Chondrocyte (in vitro differentiated cells): ENCODE measurements at places on chromosomes 6 and 20. TPM values are rescaled to one million over a fixed set of nuclear protein-coding genes. Genes with fewer than 3 reads are reported as not detected.

- DNase-seq: no peak
These were observed 1.2 kb upstream of the ARFGEF3 start for GRCh38 chr6:138160329-138161087.

PSORS1C1 gene
- total RNA-seq: 4.2 to 6.0 TPM (median 5.5 TPM) in 3 replicates

DNA sequence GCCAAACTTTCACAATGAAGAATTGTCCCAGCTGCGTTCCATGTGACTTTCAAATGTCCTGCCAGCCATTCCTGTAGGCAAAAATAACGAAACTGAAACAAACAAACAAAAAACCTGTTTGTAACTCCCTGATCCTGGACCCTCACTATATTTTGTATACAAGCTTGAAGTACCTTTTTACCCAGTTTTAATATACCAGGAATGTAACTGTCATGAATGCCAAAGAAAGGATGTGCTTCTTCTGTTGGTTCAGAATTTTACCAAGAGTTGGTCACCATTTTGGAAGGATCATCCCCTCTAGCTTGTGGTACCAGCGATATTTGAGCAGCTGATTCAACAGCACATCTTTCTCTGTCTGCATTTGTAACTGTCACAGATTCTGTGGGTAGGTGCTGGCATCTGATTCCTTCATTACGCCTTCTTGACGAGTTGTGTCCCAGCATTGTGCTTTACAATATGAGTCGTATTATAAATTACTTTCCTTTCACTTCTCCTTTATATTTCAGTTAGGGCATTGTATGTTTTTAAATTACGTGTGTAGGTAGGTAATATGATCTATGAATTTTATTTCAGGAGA, 93.9 kb downstream of the DLGAP4 start:
- DNase-seq: no peak

DZANK1 gene
- 1.5 to 1.9 TPM (median 1.5 TPM) in 3 replicates for total RNA-seq

DNA sequence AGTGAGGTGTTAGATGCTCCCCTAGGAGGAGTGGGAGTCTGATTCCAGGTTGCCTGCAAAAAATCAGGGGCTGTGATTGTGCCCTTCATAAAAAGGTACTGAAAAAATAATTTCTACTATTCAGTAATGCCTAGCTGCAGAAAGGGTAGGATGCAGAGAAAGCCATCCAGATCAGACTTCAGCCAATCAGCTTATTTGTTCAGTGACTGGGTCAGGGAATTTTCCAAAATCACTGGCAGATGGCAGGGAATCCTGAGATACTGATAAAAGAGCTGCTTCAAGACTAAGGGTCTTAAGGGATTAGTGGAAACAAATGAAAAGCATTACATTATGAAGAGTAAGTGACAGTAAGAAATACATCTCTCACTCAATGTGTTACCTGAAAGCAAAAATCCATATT, 42.8 kb upstream of the MTRF1L start:
- DNase-seq: no peak

MYO6 gene
- total RNA-seq: 32.5 to 56.0 TPM (median 34.4 TPM) in 3 replicates

FOXS1 gene
- total RNA-seq: 54.1 to 192 TPM (median 185 TPM) in 3 replicates

HLA-DRB1 gene
- total RNA-seq: not detected in 3 replicates

DNA sequence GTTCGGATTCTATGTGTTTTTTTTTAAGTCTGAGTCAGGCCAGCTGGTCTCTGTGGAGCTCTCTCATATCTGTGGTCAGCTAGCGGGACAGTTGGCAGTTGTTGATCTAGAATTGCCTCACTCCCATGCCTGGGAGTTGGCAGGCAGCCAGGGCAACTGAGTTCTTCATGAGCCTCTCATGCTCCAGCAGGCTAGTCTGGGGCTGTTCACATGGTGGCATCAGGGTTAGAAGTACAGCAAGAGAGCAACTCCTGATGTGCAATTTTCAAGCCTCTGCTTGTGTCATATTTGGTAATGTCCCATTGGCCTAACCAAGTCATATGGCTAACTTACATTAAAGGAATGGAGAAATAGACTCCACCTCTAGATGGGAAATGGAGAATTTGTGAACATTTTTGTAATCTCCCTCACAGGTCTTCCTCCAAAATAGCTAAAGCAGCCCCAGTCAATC, 6.7 kb upstream of the IFT52 start:
- DNase-seq: peak; percentile 97

DNA sequence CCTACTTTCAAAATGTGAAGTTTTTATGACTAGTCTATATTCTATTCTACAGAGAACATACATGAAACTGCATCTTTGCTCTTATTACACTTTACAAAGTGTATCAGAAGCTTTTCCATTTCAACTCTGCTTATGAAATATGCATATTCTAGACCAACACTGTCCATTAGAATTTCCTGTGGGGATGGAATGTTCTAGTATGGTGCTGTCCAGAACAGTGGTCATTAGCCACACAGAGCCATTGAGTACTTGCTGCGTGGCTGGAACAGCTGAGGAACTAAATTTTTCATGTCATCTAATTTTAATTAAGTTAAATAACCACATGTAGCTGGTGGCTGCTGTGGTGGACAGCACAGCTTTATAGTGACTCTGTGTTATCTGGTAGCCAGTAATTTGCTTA, 105.9 kb upstream of the PDE10A start:
- DNase-seq: no peak

DNA sequence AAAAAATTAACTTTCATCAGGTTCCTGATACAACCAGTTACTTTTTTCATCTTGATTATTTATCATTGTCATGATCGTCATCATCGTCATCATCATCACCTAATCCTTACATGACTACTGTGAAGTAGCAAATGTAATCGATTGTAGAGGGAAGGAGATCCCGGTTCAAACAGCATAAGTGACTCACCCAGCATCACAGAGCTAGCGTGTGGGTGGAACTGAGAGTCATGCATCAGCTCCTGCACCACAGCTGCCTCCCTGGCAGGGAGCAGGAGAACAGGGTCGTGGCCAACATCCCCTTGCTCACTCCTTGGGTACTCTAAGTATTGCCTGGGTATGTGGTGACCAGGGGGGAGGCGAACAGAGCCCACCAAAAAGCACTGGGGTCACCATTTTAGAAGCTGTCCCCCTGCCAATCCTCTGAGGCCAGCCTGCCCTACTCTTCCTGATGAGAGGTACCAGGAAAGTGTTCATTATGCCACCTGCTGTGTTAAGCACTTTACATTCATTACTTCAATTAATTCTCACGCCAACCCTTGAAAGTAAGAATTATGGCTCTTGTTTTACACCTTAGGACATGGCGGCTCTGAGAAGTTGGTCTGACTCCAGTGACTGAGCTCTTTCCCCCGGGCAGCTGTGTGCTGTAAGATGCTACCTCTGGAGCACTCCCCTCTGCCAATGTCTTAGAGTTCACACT, 425.2 kb downstream of the CD83 start:
- DNase-seq: no peak

DNA sequence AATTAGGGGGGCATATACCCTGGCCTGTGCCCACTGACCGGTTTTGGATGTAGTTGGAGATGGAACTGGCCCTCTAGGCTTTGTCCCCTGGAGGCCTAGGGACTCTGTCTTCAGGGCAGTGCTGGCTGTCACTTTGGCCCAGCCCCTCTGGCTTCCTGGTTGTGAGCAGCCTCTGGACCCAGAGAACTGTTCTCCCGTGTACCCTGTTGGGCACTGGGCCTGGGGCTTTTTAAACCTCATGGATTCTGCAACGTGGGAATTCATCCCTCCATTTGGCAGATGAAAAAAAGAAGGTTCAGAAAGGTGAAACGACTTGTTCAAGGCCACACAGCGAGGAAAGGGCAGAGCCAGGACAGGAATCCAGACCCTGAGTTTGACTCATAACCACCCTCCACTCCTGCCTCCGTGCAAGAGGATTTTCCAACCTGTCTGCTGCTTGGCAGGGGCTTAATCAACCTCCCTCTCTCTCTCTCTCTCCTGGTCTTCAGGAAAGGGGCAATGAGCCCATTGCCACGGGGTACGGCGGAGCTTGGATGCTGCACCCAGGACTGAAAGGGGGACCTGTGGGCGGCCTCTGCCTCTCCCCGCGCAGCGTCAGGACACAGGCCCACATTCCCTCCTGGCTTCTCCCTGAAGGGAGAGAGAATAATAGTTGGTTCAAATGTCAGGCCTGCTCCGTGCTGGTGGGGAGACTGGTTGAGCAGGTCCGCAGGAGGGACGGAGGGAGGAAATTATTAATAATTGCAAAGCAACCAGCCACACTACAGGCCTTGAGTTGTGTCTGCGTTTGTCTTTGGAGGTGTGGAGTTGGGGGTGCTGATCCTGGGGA, 56.0 kb downstream of the CEBPB start:
- no peak for DNase-seq

DNA sequence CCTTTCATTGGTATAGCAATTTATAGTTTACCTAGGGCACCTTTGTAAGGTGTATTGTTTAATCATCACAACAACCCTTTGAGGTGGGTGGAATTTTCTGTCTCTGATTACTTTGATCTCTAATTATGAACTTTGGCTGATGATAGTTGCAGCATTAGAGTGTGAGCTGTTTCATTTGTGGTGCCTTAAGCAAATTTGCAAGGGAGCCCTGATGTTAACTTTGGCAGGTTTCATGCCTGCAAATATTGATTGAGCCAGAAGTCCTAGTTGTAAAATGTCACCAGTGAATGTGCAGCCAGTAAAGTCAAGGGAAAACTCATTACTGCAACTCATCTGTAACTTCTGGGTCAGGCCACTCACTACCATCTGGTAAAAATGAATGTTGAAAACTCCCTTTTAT, 29.8 kb downstream of the CTNNBL1 start:
- no peak for DNase-seq

SNAP25 gene
- 0.46 to 0.65 TPM (median 0.60 TPM) in 3 replicates for total RNA-seq

TMEM244 gene
- not detected in 3 replicates for total RNA-seq

DNA sequence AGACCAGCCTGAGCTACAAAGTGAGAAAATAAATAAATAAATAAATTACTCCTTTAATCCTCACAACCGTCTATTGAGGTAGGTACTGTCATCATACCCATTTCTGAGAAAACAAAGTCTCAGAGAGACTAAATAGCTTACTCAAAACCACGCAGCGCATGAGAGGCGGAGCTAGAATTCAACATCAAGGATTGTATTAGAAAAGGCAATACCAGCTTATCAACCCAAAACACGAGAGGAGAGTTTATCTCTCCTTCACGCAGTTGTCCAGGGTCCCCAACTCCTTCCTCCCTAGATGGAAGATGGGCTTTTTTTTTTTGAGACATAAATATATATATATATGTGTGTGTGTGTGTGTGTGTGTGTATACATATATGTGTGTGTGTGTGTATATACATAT, 12.2 kb downstream of the HNF4A start:
- no peak for DNase-seq

GRCh38 chr20:39446397-39446796, 484.3 kb downstream of the DHX35 start:
- no peak for DNase-seq

DNA sequence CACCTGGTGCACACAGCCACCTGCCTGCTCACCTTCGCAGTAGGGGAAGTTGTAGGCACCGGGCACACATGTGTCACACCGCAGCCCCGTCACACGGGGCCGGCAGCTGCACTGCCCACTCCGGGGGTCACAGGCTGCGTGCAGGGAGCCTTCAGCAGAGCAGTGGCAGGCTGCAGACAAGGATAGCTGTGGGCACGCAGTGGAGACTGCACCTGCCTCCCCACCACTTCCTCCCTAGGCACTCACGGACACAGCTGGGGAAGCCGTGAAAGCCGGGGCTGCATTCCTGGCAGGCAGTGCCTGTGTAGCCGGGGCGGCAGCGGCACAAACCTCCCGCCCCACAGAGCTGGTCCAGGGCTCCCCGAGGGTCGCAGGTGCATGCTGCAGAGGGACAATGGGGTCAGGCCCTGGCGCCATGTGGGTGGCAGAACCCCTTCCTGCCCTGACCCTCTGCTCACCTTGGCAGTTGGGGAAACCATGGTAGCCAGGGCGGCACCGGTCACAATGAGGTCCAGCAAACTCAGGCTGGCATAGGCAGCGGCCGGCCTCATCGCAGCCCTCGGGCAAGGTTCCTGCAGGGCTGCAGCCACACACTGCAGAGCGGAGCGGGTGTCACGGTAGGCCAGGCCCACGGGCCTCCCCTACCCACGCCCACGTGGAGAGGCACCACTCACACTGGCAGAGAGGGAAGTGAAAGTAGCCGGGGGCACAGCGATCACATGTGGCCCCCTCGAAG, 29.4 kb downstream of the LAMA5 start:
- no peak for DNase-seq
